ENCODE measurements at places on chromosomes 3 and 15.
A peak's percentile ranks its signal among the peaks of the same experiment; 100 is the strongest.

- DNase-seq = no peak
Observed at GRCh38 chr3:128369881-128370642, 96.6 kb downstream of the DNAJB8 start.

- DNase-seq = no peak
Observed at GRCh38 chr3:118791246-118791645, 243.4 kb downstream of the IGSF11 start.

DNA sequence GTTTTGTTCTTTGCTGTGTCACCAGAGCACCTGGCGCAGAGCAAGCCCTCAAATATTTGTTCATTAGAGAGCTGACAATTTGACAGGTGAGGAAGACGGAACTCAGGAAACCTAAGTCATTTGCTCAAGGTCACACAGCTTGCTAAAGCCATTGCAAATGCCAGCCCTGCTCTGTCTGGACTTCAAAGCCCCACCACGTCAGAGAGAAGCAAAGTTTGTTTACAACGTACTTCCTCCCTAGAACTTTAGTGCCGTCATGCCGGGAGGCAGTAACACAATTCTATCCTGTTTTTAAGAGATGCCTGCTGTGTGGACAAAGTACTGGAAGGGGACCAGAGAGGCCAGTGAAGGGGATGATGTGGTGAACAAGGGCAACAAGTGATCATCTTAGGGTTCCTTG, 216.6 kb upstream of the PRICKLE2 start:
- no peak for DNase-seq

- DNase-seq = no peak
Observed at GRCh38 chr3:29143151-29143550, 137.7 kb upstream of the RBMS3 start.

- no peak for DNase-seq
Observed at GRCh38 chr3:145013931-145014330, 1042.3 kb downstream of the DIPK2A start.

DNA sequence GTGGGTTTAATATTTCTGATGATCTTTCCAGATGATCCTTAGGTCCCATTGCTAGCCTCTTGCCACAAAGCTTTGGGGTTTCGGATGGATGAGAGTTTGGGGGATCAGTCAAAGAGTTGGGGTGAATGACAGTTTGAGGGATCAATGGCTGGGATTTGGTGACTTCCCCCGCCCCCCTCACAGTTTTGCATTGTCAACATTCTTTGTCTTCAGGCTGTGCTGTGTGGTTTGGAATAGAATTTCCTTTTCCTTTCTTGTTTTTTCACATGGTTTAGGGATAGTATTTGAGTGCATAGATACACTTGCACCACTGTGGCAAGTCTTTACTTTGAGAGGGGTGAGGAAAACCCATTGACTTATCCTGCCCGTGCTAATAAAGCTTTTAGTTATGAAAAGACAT, 14.3 kb downstream of the MEF2A start:
- no peak for DNase-seq

GRCh38 chr3:22659651-22660475, 543.3 kb upstream of the UBE2E2 start:
- no peak for DNase-seq

DNA sequence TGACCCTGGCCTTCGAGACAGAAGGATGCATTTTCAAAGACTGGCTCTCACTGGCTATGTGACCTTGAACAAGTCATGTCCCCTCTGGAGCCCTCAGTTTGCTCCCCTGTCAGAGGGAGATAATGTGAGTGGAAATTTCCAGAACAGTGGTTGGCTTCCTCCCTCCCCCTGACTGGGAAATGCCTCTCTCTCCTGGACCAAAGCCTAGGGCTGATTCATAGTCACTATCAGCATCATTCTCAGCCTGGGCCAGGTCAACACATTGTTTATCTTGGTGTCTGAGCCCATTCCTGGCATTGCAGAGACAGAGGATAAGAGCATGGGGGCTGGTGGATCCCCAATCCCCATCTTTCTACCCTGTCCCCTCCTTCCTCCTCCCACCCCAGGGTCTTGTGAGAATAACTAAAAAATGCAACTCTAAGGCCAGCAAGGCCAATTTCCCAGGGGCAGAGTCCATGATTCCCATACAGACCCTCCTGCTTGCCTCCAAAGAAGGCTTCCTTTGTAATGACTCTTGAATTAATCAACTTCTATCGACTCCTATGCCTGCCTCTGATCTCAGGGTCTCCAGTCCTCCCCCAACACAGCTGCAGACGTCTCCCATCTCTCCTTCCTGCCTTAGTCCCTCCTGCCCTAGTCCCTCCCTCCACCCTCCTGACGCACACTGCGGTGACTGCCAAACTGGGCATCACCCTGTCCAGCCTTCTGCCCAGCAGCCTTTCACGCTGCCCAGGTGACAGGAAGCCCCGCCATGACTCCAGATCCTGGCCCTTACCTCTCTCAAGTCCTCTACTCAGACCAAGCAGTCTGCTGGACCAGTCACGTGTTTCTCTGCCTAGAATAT, 35.4 kb upstream of the CORO2B start:
- DNase-seq = peak; percentile 44

DNA sequence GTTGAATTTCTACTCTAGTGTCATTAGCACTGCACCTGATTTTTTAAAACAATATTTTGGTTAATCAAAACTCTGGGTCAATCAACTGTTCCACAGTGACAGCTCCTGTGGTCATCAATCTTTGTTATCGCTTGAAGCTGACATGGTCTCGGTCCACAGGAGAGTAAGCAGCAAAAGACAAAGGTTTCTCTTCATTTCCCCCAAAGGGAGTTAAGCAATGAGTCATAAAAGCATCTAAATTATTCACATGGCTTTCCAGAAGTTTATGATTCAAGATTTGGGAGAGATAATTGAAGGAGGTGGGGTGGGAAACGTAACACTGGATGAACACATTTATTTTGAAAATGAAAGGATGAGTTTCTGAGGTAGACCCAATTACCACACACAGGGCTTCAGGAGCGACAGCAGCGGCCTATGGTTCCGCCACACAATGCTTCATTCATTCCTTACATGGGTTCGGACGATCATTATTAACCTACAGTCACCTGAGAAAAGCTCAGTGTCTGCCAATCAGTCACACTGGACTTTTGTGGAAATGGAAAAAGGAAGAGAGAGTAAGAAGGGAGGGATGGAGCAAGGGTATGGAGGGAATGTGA, 505.1 kb downstream of the FHIT start:
- no peak for DNase-seq

GRCh38 chr3:8443829-8444791, 57.5 kb upstream of the LMCD1 start:
- peak; percentile 97 for DNase-seq

GRCh38 chr3:87002346-87002745, 11.4 kb upstream of the VGLL3 start:
- no peak for DNase-seq

DNA sequence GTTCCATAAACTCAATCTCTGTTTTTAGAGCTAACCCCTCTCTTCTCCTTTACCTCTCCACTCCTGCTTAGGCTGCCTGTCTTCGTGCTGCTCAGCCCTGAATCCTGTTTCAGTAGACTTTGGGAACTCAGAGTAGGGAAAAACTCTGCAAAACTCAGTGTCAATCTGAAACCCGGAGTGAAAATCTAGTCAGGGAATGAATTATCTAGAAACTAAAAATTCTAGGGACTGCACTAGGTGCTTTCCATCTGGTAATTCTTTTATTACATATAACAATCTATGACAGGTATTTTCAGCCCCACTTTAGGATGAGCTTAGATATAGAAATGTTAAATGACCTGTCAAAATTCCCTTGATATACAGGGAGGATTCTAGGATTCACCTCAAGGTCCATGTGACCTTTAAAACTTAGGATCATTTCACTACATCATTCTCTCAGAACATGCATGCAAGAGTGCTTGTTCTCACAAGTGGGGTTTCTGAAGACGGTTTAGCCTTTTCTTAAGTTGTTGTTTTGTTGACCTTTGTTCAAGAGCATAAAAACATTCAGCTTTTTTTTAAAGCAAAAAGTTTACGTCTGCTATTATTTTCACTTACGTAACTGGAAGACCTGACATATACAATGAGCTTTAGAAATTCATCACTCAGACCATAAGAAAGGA, 108.2 kb upstream of the MBNL1 start:
- no peak for DNase-seq

- no peak for DNase-seq
Observed at GRCh38 chr15:78032671-78033070, 44.8 kb downstream of the TBC1D2B start.

DNA sequence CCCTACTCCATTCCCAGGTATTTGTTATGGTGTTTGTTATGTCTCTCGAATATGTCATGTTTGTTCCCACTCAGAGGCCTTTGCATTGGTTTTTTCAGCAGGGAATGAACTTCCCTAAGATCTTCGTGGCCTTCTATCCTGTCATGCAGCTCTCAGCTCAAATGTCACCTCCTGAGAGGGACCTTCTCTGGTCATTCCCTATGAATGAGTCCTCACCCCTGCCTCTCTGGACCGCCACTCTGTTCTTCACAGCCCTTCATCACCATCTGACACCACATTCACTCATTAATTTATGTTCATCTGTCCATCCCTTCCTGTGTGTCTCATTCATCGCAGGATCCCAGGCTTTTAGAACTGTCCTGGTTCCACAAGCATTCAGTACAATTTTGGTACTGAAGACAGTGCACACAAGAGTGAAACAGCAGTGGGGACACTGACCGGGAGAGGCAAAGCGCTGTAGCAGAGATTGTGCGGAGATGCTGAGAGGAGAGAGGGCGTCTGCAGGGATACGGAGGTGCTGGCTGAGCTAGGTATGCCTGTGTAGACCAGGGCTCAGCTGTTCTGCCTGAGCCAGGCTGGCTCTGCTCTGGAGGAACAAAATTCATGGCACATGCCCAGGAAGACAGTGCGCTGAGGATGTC, 132.3 kb downstream of the CHCHD6 start:
- no peak for DNase-seq

DNA sequence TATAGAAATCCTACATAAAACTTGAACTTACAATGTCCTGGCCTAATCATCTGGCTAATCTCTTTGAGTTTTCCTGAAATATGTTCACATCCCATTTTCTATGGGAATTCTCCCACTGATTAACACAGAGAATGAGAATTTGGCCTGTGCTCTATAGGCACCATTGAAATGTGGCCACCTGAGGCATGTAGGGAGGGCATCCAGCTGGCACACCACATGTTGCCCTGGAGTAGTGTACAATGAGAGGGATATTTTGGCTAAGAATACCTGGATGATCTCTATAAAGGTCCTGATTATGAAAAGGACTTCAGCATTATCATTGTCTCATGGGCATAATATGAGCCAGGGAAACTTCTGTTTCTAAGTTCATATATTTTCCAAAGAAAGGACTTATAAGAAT, 324.0 kb downstream of the ZBTB20 start:
- DNase-seq = no peak
